ENCODE measurements at places on chromosomes 12 and 14.

DNA sequence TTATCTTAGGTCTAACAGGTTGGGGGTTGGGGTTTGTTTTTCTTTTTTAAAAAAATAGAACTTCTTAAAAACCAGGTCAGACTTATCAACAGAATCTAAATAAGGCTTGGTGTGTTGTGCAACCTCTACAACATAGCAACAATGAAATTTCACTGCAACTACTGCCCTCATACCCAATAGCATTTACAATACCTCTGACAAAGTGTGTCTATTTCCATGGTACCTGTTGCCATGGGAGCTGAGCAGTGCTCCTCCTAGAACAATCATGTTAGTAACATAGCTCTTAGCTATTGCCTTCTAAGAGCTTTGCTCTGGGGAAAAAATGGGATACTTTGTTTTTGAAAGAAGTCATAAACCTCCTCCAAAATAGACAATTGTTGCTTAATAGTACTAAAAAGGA is 103.3 kb upstream of the CCDC175 start:
- no peak for DNase-seq

GRCh38 chr12:123337070-123337469 is 27.6 kb downstream of the SBNO1 start:
- DNase-seq, result no peak

DNA sequence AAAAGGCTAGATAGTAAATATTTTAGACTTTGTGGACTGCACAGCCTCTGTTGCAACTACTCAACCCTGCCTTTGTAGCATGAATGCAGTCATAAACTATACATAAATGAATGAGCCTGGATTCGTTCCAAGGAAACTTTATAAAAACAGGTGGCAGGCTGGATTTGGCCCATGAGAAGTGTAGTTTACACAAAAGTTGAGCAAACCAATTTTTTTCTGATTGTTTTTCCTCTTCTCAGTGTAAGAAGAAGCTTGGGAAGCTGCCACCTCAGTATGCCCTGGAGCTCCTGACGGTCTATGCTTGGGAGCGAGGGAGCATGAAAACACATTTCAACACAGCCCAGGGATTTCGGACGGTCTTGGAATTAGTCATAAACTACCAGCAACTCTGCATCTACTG is 9.5 kb downstream of the OAS1 start:
- no peak for DNase-seq

DNA sequence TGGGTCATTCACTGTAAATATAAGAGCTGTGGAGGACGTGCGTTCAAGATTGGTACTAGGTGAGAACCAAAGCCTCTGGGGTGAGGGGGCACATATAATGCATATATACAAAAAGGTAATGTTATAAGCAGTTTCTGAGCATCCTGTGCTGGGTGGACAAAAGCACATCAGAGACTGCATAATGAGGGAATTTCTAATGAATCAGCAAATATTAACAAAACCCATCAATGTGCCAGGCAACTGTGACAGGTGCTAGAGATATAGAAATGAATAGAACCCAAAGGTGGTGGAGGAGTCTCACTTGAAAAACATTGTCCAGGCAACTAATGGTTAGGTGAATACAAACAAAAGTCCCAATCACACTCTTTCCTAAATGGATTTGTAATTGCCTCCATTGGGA is 74.7 kb downstream of the GPR65 start:
- DNase-seq, result no peak

- no peak for DNase-seq
Observed at GRCh38 chr12:123106640-123107359, 44.1 kb downstream of the PITPNM2 start.

- no peak for DNase-seq
Observed at GRCh38 chr12:114982760-114983159, 298.8 kb upstream of the TBX3 start.

DNA sequence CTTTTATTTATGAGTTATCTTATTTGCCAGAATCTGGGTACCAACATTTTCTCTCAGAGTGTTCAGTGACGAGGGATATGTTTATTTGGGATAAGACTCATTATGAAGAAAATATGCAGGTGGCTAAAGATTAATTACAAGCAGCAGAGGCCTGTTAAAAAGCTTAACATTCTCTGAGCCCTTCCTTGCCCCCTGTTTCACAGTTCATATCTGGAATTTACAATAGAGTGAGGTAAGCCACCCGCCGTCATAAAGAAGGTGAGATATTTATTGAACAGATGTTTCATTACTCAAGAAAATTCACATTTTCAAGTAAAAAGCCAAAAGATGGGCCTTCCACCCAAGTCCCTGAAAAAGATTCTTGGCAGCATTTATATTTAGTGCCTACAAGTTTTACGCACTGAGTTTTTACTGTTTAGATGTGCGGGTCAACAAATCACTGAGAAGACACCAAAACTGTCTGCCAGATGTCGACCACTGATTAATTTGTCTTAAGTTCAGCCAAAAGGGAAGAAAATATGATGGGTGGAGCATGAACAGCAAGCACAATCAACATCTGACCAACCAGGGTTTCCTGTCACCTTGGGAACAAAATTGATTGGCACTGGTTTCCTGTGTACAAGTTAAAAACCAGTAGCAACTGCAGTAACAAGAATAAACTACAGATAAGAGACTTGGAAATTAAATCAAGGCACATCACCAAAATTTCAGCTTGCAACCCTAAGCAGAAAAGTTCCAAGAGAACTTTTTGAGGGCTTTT is 85.5 kb upstream of the PTPRB start:
- no peak for DNase-seq

- no peak for DNase-seq
Observed at GRCh38 chr14:32319368-32320049, 9.6 kb upstream of the AKAP6 start.

- DNase-seq, result no peak
Observed at GRCh38 chr12:46298261-46298660, 29.4 kb upstream of the SLC38A1 start.

DNA sequence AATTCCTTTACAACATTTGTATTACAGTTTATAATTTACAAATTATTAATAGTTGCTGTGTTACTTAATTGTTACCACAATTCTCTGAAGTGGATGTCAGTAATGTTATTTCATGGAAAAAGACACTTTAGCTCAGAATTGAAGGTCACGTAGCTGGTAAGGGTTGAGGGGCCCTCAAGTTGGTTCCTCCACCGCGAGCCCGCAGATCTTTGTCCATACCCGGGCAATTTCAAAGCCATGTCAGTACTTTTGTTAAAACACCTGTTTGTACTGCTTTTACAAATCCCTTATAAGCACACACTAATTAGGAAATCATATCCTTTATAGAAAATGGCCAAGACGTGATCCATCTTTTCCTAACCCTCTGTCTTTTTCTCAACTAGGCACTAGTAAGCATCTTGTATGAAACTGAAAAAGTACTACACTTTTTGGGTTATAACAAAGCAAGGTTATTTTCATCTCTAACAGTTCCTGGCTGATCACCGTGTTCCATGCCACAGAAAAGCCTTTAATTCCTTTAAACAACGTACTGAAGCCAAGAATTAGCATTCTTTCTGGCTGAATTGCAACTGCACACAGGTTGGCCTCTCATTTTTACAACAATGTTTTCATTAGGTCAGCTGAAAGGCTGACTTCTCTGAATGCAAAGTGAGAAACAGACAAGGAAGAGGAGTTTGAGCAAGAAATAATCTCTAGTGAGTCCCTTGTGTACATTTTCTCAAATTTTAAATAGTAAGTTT is 76.1 kb downstream of the CNTN1 start:
- no peak for DNase-seq

GRCh38 chr14:89504602-89505313 is 87.7 kb upstream of the FOXN3 start:
- no peak for DNase-seq

DNA sequence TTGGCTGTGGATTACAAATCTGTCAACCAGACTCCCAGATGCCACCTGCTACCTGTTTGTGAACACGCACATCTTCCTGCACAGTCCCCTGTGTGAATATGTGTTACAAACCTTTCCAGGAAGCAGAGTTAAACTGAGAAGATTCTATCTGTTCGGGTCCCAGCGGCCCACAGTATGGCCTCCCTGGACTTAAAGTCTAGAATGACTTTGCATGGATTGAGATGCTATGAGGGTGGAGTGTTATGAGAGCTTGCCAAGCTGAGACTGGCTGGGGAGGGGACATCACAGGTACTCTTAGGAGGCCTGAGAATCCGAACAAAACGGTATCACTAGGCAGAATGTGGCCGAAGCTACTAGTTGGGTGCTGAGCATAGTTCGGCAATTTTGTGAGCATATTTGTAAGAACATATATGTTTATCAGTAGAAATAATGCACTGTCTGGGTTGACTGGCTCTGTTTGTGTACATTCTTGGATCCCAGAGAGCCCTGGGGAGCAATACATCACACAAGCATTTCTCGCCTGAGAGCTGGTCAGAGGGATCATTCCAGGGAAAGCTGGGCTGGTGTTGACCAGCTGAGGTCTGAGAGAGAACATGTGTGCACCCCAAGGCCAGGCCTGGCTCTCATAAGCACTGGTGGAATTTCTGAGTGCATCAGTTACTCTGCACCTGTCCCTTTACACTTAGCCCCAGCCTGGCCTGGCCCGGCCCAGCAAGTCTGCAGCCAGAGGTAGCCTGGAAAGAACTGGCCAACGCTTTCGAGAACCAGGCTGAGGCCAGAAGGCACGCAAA is 29.8 kb upstream of the LTBP2 start:
- no peak for DNase-seq

- no peak for DNase-seq
Observed at GRCh38 chr14:34649344-34649743, 19.4 kb upstream of the SNX6 start.

GRCh38 chr12:23888396-23889068 is 60.9 kb downstream of the SOX5 start:
- no peak for DNase-seq

DNA sequence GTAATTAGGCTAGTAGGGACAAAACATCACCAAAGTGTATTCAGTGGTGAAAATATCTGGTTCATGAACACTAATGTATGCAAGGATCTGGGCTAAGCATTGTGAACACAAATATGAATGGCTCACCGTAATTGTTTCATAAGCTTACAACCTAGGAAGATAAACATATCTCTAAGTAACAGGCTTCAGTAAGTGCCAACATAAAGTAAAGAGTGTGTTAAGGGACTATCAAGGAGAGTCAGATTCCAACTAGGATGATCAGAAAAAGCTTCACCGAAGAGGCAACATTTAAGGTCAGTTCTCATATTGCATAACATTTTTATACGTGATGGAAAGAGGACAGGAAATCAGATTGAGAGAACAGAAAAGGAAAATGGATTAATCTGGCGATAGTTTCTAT is 29.4 kb downstream of the ABCC9 start:
- no peak for DNase-seq

- no peak for DNase-seq
Observed at GRCh38 chr14:49463146-49463545, 123.0 kb downstream of the RPS29 start.

DNA sequence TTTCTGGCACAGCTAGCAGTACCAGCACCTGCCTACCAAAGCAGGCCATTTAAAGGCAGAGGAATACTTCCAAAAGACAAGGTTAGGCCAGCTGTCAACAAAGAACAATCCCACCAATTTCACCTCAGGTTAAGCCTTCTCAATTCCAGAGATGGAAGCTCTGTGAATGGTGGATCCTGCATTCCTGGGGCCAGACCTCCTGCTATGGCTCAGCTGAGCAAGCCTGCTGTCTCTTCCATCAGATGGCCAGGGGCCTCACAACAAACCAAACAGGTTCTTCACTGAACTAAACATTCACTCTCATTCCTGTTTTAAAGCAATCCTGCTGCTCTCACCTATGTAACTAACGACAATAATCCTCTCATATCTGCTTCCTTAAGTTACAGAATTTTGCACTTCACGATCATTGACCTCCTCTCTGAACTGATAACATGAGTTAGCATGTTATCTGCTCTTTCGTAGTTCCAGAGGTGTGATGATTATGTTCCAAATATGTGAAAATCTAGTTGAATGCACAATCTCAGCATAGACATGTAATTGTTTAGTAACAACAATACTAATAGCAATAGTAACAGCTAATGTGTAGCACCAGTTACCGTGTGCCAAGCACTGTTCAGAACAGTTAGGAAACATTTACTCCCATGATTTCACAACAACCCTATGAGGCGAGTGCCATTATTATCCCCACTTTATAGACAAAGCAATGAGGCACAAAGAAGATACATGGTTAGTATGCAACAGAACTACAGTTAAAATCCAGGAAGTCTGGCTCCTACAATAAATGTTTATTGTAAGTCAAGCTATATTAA is 73.2 kb downstream of the SLC2A13 start:
- no peak for DNase-seq

- no peak for DNase-seq
Observed at GRCh38 chr12:122862110-122862634, 26.9 kb downstream of the HIP1R start.

GRCh38 chr12:100859063-100859627 is 64.6 kb downstream of the ANO4 start:
- no peak for DNase-seq

- no peak for DNase-seq
Observed at GRCh38 chr14:50741567-50741966, 73.5 kb upstream of the SAV1 start.

GRCh38 chr12:24909667-24910066 is 39.2 kb downstream of the BCAT1 start:
- DNase-seq, result no peak

DNA sequence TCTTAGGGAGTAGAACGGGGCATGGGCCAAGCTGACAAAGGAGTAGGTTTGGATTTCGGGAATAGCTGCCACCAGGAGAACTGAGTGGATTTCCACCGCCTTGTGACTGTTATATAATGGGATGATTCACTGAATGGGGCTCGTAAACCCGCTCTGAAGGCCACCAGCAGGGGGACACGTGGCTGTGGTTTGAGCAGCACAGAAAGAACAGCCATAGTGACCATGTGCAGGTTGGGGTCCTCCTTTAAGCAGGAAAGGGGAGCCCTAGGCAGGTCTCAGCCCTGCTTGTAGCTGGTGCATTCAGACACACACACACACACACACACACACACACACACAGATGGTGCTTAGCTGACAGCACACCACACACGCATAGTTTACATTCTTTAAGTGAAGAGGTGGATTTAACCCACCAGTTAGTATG is 8.6 kb upstream of the ASB2 start:
- DNase-seq, result peak; percentile 63

DNA sequence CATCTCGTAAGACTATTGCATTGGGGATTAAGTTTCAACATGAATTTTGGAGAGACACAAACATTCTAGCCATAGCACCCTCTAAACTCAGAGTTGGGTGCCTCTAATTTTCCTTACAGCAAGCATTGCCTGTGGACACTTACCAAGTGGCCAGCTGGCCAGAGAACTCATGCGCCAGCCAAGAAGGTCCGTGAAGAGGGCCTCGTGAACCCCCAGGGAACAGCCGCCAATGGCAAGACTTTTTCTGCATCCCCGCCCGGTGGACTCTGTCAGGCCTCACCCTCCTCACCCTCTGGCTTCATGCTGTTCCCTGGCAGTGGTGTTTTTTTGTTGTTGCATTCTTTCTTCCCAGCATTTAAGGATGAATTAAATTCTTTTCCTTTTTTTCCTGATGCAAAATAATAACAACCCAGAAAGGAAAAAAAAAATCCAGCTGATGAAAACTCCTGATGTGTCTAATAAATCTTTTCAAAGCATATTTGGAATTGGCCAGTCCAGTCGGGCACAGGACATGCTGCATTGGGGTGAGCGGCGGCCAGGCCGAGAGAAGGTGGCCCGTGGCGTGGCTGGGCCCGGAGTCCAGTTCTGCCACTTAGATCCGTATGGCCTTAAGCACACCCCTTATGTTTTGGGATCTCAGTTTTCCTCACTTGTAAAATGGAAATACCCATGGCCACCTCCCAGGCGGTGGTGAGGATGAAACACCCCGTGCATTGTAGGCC is 191.9 kb upstream of the DIO3 start:
- no peak for DNase-seq
